ENCODE measurements at places on chromosomes 11 and 22.

DNA sequence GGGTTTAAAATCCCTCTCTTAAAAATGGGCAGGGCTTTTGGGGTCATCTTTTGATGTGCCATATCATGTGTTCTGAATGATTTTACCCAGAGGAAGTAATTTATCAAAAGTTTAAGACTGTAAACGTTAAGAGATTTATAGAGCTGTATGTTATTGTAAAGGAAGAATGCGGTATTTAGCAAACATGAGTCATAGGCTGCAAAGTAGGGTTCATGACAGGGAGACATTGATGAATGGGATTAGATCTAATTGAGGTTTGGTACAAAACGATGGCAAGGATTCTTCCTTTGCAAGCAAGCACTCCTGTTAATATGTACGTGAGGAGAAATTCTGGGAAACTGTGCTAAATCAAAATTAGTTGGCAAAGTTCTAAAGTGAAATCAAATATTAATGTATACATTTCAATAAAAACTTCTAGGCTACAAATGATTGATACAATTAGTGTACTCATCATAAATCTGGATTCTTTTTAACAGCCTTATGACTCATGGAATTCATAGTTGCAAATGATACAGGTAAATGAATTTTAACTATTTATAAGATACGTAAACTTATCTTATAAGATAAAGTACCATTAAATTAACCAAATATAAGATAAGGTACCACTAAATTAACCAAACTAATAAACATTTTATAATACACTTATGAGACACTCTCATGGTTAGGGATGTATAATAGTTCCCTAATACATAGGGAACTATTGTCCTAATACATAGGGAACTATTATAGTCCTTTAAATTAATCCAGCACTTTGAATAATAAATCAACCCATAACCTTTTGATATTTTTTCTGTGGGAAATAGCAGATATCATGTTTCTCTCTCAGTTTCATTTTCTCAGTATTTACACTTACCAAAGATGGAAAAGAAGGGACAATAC lies 58.4 kb downstream of the KIF18A start:
- DNase-seq, result peak; percentile 51

DNA sequence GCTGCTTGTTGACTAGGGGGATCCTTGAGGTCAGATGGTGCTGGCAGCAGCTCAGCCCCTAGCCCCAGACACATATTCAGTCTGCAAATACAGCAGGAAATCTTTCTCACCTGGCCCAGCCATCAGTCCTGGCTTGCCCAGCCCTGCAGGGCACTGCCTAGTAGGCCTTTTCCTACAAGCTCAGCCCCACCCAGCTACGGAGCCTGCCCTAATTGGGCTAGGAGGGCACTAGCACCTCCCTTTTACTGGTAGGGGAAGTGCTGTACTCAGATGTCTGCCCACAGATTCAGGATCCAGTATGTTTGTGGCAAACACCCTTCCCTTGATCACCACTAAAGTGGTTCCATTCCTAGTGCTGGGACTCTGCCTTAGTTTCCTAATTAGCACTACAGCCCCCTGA lies 257.1 kb upstream of the CADM1 start:
- no peak for DNase-seq

- DNase-seq, result peak; percentile 84
Observed at GRCh38 chr22:36252754-36253522, at the start of gene APOL1. APOL1 (plus strand) TSS chr22:36253133; CDS start chr22:36254956, 1,823 bp downstream.

DNA sequence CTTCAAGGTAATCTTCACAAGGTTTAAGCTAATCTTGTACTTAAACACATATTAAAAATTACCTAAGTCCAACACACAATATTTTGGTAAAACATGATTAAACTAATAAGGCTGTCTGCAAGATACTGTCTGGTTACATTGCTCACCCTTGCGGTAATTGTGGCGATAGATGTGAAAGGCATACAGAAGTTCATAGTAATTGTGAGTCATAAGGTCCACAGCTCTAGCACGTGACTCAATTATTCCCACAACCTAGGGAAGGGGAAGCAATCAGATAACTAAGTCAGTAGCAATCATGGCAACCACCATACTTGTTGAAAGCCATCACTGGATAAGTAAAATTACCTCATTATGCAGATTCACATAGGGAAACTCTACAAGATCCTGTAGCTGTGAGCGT lies 30.5 kb upstream of the FNBP4 start:
- peak; percentile 56 for DNase-seq

- DNase-seq, result no peak
Observed at GRCh38 chr11:40095446-40095845, 1364.0 kb downstream of the LRRC4C start.
